Activated T-helper 1 cell treated with anti-CD3 and anti-CD28 coated beads, Interleukin-2, amount 50 U/mL, for 16 hours (primary cell): ENCODE measurements at places on chromosomes 12 and 14.

- DNase-seq = no peak
These were observed 136.8 kb downstream of the TPH2 start for GRCh38 chr12:72075401-72075800.

DNA sequence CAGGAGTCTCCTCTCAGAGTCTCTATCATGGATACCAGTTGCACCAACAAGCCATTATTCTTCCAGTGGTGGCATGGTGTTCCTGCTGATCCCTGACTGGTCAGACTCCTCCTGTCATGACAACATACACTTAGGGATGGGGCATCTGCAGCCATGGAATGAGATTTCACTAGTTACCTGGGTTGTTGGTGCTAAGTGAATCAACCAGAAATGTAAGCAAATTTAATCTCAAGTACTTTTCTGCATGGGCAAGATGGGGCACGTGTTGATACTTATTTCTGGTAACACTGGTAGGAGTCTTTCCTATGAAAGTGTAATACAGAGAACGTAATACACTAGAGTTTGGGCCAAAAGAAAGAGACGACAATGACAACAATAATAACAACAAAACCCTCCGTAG is 211.5 kb upstream of the FOXN3 start:
- no peak for DNase-seq

GRCh38 chr14:99590746-99591555 is 13.1 kb downstream of the CCDC85C start:
- DNase-seq = no peak

DNA sequence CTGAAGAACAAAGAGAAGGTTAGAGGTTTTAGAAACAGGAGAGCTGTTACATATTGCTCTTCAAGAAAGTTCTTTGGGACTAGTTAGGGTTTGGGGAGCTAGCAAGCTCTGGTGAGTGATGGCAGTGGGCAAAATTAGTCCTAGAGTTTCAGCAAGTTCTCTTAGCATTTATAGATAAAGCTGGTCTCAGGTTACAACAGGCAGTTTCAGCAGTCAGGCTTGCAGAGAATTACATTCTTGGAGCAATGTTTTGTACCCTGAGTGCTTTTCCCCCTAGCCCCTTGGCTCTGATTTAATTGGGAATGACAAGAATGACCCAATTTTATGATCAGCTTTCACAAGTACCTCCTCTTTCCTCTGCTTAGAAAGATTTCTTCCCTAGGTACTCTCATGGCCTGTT is 21.4 kb upstream of the EID3 start:
- no peak for DNase-seq

DNA sequence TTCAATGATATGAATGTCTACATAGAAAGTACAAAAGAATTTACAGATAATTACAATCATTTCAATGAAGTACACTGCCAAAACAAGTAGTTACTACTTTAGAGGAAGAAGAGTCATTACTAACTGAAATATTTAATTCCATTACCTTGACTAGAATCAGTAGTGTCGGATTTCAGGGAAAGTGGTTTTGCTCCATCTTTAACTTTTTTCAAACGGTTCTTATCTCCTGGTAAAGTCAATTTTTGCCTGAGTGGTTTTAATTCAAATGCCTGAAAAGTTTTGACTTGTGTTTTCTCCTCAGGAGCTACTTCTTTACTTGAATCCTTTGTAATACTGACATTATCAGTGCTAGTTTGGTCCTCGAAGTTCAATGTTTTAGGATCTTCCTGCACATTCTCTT is 6.9 kb downstream of the ZFC3H1 start:
- no peak for DNase-seq

DNA sequence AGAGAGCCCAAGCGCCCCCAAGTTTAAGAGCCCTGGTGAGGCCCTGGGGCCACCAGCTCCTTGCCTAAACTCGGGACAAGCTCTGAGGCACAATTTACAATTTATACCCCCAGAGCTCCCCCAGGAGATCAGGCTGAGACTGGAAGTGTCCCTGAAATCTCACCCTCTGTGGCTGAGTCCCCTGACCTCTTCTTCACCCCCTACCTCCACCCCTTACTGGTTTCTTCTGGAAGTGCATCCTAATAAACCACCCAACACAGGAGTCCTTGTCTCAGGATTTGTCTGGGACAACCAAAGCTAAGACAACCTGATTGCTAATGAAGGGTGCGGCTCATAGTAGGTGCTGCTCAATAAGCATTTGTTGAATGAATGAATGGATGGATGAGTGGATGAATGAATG is 206.4 kb downstream of the BCL11B start:
- DNase-seq = no peak

GRCh38 chr12:50677858-50678257 is 86.0 kb upstream of the ATF1 start:
- no peak for DNase-seq

DNA sequence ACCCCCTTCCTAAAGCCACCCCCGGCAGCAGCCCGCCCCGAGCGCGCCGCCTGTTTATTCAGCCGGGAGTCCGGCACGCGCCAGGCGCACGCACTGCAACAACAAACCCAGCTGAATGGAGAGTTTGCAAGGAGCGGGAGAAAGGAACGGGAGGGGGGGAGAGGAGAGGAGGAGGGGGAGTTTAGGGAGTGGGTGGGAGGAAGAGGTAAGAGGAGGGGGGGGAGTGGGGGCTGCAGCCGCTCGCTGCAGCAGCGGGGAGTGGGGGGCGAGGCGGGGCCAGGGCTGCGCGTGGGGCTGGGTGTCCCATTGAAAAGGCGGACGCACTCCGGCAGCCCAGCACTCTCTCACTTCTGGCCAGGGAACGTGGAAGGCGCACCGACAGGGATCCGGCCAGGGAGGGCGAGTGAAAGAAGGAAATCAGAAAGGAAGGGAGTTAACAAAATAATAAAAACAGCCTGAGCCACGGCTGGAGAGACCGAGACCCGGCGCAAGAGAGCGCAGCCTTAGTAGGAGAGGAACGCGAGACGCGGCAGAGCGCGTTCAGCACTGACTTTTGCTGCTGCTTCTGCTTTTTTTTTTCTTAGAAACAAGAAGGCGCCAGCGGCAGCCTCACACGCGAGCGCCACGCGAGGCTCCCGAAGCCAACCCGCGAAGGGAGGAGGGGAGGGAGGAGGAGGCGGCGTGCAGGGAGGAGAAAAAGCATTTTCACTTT is at the start of gene ASCL1:
Gene ASCL1 (plus strand): TSS at position 336 of the 712 bp plus-strand sequence. CDS start 571 bp downstream, outside the sequence.
- no peak for DNase-seq

DNA sequence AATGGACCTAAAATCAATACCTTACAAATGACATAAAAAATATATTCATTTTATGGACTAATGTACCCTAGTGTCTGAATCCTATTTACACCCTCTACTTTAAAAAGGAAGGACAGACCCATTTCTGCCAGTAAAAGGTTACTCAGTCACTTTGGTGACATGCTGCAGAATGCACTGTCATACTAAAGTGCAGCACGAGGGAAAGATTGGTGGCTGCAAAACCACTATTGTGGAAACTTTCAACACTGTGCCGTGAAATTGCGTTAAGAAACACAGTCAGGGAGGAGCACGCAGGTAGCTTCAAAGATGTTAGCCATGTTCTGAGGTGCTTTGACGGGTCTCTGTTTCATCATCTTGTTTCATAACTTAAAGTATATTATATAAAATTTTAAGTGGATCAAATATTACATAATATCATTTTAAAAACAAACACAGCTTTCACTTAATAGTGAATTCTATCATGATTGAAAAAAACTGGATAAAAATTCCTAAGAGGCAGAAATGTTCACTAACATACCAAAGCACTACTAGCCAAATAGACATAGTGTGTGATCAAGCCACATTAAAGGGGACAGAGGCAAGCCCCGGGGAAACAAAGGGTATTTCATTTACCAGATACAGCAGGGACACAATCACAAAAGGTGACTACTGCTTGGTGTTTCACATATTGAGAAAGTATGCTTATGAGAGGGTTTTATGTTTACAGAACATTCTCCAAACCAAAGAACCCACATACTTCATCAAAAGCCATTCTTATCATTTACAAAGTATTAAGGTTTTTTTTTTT is 330.8 kb upstream of the SOX5 start:
- DNase-seq = no peak

DNA sequence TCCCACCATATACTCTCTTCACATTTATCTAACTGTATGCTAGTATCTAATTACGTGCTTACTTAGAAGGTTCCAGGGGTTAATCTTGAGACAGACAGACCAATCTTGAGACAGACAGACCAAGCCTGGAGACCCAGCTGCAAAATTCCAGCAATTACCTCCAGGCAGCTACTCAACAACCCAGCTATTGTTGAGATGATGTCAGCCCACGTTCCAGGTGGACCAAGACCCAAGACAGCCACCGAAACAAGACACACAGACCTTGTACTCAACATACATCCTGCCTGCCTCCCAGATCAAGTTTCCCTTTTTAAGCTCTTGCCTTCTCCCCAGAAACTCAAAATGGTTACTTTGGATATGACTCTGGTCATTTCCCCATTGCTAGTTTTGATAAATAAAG is 64.9 kb upstream of the VASH1 start:
- no peak for DNase-seq

GRCh38 chr14:100058777-100059437 is 6.3 kb upstream of the EVL start:
- no peak for DNase-seq

- DNase-seq = no peak
These were observed 12.6 kb downstream of the ZNF26 start for GRCh38 chr12:132998741-132999140.

DNA sequence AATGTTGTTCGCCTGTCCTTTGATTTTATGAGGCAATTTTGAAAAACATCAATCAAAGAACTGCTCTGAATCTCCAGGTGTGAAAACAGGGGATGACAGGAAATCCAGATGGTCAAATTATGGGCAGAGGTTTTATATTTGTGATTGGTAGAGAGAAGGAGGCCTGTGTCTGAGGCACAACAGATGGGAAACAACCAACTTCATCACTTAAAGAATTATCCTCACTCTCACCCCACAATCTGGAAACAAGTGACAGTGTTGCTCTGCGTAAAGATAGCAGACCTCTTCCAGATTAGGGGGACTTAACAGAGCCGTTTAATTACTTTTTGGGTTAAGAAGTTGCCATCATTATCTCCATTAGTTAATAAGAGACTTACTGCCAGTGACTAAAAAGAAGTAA is 64.1 kb upstream of the EGLN3 start:
- no peak for DNase-seq

- no peak for DNase-seq
These were observed 70.8 kb downstream of the WNK1 start for GRCh38 chr12:823028-823698.

- DNase-seq = no peak
These were observed 30.9 kb upstream of the TUBA1C start for GRCh38 chr12:49233842-49234526.

DNA sequence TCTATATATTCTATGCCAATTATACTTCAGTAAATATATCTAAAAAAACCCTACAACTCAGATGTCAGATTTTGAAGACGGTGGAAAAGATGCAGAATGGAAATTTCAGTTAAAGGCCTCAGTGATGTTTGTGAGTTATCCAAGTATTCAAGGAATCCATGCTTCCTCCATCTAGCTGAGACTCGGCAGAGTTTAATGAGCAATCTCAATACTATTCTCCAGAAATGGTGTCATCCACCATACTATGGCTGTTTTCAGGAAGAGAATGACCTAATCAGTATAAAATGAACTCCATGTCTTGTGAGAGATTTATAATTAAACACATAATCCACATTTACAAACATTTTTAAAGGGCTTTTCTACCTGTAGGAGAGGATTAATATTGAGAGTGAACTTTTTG is 66.0 kb downstream of the KLHL28 start:
- DNase-seq = no peak

- no peak for DNase-seq
These were observed 597 bp downstream of the RNF31 start for GRCh38 chr14:24147761-24148428.

DNA sequence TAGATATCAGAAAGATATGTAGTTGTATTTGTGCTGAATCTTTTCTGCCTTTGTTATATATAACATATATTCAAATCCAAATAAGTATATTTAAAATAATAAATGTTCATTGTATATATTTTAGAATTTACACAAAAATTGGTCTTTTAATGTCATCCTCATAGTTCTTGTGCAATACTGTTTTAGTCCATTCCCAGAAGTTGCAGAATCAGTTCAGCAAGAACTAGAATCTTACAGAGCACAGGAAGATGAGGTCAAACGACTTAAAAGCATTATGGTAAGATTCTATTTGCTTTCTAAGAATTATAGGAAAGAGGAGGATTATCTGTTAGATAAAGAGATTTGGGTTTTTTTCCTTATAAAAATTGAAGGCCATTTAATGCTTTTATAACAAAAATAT is 51.0 kb downstream of the SCFD1 start:
- DNase-seq = no peak

GRCh38 chr12:62629971-62630739 is 163.5 kb downstream of the MON2 start:
- DNase-seq = no peak

GRCh38 chr12:77161944-77162343 is 96.6 kb upstream of the E2F7 start:
- DNase-seq = no peak

DNA sequence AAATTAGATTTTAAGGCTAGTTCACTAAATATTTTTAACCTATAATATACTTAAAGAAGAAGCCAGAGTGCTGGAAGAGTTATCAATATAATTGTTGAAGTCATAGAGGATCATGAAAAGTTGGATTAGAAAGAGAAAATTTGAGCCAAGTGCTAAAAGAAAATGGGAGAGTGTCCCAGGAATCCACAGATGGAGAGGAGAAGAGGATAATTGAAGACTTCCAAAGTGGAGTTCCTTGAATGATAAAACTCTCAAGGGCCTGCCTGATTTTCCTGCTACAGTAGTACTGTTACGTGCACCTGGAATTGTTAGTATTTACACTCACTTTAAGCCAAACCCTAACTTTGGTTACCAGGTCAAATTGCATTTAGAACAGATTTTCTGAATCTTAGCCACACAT is 113.2 kb downstream of the MSRB3 start:
- DNase-seq = no peak

DNA sequence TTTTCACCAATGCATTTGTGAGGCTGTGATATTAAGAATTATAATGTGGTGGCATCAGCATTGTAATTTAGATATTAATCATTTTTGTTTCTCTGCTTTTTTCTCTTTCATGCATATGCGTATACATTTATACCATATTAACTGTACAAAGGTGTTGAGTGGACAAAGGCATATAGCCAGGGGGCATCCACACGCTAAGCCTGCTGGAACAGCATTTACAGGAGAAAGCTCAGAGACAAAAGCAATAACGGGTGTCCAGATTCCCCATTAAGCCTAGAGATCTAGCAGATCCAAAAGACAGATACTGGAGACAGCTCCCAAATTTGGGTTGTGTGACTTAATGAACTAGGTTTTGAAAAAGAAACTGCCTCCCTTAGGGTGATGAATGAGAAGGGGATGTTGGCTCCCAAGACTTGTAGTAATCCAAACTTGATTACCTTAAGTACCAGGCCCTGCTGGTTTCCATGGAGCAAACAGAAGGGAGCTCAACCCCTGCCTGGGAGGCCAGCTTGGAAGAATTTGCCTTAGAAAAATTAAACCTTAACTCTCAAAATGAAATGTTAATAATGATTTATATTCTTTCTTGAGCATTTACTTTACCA is 181.9 kb downstream of the SLC6A15 start:
- no peak for DNase-seq

DNA sequence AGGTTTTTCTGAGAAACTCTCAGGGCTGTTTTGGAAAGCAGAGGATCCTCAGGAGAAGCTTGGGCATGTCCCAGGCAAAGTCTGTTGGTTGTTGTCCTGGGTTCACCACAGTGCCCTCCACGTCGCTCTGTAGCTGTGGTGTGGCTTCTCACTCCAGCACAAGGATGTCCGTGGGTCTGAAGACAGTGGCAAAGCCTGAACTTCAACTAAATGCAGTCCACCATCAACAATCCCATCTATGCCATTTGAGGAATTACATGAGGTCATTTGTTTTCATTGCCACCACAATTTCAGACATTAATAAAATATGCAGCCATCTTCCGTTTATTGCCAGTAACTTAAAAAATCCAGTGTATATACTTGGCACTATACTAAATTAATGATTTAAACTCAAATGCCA is 272.1 kb downstream of the LRIG3 start:
- DNase-seq = no peak
